ENCODE measurements at places on chromosomes 6 and 20.

DNA sequence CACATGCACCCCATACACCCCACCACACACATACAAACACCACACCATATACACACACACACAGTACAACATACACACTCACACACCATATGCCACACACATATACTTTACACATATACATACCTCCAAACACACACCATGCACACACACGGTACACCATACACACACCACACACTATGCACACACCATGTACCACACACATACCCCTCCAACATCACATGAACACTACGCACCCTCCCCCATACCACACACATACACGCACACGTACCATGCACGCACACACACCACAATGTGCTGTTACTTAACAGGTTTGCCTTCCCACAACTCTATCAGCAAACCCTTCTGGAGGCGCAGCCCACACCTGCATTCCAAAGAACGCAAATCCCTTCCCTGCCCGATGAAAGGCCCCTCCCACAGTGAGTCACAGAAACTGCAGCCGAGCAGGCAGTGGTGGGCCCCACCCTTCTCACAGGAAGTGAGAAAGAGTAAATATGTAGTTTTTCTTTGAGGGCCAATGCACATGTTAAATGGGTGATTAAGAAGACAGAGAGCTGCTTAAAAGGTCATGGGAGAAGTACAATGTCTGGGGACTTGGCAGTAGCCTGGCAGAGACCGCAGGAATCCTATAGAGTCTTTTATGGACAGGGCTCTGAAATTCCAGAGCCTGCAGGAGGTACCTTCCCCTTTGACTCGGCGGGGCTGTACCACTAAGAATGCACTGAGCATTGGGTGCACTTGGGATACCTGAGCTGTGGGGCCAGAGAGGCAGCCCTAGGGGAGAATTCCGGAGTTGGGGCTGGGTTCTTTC is 34.1 kb upstream of the EZR start:
- no peak for DNase-seq

- peak; percentile 84 for DNase-seq
Measured at GRCh38 chr20:32521780-32522525, 63.2 kb downstream of the NOL4L start.

DNA sequence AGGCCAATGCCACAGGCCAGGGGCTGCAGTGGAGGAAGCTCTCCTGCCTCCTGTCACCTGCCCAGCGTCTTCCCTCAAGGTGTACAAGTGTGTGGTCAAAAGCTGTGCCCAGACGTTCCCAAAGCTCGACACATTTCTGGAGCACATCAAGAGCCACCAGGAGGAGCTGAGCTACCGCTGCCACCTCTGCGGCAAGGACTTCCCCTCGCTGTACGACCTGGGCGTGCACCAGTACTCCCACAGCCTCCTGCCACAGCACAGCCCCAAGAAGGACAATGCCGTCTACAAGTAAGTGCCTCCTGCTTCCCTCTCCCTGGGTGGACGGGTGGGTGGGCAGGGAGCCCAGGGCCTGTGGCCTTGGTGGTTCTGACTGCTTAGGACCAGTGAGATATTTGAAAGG is 38.2 kb downstream of the ZNF341 start:
- DNase-seq: no peak

DNA sequence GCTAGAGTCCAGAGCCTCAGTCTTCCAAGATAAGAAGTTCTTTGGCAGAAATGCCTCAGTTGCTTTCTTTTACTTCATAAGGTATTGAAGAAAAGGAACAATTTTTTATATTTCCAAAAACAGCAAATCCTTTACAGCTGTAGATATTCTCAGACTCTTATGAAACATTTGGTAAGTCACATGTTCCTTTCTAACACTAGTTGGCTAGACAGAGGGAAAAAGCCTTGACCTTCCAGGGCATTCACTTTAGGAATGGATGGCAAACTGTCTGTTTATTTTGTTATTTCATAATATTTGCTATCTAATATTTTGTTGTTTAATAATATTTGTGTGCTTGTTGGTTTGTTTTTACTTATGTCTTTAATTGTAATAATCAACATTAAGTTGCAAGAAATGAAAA is 140.8 kb downstream of the PTPRK start:
- no peak for DNase-seq

- peak; percentile 54 for DNase-seq
Measured at GRCh38 chr20:20864351-20865096, 152.1 kb upstream of the RALGAPA2 start.

- DNase-seq: no peak
Measured at GRCh38 chr6:56263596-56264315, 16.4 kb upstream of the COL21A1 start.

DNA sequence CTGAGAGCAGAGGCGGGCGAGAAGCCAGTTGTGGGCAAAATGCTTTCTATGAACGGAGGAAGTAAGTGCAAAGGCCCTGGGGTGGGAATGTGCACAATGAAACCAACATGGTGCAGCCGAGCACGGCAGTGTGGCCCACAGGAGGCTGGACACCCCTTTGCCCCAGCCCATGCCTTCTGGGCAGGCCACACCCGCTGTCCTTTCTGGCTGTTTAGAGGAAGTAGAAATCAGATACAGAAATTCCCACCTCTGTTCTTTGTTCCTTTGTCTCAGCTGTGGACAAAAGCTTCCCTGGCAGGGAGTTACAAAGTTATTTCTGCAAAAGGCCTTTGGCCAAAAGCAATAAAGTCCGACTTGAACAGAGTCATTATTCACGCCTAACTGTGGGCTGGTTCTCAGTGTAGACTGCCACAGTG is 11.9 kb downstream of the SULF2 start:
- no peak for DNase-seq

- no peak for DNase-seq
Measured at GRCh38 chr6:106520711-106521401, 108.4 kb downstream of the RTN4IP1 start.

GRCh38 chr20:54464003-54464402 is 11.4 kb upstream of the DOK5 start:
- no peak for DNase-seq

GRCh38 chr6:122994256-122994655 is 1.8 kb upstream of the CLVS2 start:
- no peak for DNase-seq

DNA sequence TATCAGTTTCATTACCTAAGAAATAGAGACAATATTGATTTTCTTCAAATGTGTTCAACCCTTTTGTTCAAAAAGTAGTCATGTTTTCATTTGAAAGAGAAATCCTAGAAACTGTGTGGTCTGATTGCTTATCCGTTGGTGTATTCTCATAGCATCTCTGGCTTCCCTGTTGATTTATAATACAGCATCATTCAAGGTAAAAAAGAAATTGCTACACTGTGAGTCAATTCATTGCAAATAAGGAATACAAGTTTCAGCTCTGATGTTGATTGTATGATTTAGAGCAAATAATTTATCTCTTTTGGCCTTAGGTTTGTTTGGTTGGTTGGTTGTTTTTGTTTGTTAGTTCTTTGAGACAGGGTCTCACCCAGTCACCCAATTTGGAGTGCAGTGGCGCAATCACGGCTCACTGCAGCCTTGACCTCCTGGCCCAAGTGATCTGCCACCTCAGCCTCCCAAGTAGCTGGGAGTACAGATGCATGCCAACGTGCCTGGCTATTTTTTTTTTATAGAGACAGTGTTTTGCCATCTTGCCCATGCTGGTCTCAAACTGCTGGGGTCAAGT is 185.5 kb upstream of the TNFAIP3 start:
- DNase-seq: no peak

DNA sequence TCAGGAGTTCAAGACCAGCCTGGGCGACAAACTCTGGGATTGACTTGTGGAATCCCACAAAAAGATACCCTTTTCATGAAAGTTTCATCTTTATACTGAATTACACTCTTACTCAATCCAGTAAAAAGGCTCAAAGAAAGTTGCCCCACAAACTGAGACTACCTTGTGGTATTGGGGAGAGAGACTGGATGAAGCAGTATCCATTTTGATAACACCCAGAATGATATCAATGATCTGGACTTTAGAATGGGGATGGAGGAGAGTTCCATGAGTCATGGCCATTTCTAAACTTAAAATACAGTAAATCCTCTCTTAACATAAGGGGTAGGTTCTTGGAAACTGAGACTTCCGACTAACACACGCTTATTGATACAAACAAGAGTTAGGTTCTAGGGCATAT is 4.7 kb downstream of the STAU1 start:
- no peak for DNase-seq

DNA sequence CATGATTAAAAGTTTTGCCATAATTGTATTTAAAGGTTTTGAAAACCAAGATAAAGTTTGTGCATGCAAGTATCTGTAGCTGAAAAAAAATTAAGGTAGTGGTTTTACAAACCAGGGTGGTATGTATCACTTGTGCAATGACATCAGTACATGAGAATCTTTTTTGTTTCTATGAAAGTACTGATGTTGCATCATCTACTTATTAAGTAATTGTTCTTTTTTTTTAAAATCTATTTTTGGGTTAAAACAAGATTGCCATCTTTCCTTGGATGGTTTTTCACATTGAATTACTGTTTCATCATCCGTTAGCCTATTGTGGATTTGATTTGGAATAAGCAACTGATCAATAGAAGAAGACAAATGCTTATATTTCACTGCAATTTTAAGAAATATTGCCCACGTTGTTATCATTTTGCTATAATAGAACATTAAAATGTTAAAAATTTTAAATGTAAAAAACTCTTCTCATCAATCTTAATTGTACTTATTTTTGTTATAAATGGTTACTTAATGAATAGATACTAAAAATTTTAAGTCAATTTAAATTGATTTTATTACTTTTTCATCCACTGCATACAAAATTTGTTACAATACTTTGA is 39.8 kb upstream of the TAGAP start:
- no peak for DNase-seq

DNA sequence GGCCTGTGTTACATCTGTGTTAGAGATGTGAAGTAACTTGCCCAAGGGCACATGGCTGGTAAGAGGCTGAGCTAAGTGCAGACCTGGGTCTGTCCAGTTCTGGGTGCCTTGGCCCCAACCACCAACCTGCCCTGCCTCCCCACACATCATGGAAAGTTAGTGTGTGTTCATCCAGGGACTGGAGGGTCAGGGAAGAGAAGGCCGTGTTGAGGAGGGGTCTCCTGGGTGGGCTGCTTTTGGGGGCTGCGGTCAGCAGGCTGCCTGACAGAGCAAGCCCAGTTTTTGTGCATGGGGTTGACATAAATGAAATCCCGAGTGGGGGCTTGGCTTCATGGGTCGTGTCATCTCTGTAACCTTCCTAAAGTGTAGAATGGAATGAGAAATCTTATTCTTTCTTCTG is 10.9 kb downstream of the PYGB start:
- no peak for DNase-seq

DNA sequence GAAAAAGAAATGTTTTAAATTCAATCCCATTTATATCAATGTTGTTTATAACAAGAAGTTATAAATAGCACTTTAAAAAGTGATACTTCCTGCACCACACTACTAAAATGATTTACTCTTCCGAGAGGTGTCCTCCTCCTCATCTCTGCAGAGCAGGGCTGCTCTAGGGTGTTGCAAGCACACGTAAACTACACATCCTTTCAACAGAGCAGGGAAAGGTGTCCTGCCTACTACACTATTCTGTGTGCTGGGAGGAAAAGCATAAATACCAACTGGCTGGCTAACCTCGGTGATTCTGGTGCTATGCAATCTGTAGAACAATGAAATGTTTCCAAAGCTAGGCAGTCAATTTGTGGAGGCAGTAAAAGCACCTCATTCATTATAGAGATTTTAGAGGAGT is 89.5 kb upstream of the MAP7 start:
- no peak for DNase-seq

DNA sequence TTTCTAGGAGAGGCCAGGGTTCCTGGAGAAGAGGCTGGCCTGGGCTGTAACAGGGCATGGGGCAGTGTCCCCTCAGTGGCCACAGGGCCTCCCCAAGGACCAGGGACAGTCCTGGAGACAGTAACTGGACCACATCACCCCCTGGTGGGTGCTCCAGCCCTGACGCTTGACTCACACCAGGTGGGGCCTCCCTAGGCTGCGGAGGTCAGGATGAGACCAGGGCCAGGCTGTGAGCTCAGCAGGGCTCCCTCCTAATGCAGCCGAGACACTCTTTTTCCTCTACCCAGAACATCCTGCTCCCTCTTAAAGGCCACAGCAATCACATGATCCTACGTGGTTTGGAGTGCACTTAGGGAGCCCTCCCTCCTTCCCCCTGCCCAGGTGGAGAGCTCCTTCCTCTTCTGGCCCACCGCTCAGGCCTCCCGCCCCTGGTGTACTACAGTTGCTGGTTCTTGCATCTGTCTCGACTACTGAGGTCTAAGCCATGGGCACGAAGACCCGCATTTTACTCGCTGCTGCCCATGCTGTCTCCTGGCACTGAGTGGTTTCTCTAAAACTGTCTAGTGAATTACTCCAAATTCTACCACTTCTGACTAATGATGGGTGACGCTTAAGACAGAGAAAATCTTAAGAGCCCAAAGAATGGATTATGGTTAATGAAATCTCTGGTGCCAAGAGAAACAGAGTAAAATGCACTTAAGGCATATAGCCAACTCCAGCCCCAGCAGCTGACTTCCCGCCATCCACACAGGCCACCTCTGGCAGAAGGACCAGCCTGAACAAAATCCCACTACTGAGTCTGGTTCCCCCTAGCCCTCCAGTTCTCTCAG is 166.1 kb upstream of the CST7 start:
- no peak for DNase-seq

DNA sequence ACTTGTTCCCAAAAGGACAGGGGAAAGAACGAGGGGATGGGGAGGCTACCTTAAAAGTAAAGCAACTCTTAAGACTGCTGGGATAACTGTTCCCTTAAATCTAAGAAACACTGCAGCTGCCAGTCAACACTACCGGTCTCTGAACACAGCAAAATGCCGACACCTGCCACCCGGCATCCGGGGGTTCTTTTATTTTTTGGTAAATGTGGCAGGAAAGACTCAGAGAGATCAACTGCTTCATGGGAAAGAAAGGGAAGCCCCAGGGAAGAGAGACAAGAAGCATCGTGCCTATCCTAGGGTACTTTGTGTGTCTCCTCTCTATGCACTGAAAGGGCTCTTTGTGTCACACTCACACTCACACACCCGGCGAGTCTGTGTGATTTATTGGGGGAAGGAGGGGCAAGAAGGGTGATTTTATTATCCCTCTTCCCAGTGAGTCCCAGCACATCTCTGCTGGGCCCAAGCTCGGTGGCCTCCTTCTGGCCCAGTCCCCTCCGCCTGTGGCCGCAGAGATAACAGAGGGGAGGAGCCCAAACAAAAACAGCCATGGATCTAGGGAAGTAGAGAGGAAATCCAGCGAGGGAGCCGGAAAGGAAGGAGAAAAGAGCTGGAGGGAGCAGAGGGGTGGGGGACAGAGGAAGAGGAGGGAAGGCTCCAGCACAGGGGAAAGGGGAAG is 1.4 kb downstream of the FYN start:
- DNase-seq: peak; percentile 91

- DNase-seq: no peak
Measured at GRCh38 chr6:39992861-39993622, 58.8 kb upstream of the MOCS1 start.

- DNase-seq: no peak
Measured at GRCh38 chr20:35311409-35311808, 19.2 kb upstream of the FAM83C start.

- DNase-seq: peak; percentile 53
Measured at GRCh38 chr6:146594495-146594894, 4.3 kb upstream of the ADGB start.

DNA sequence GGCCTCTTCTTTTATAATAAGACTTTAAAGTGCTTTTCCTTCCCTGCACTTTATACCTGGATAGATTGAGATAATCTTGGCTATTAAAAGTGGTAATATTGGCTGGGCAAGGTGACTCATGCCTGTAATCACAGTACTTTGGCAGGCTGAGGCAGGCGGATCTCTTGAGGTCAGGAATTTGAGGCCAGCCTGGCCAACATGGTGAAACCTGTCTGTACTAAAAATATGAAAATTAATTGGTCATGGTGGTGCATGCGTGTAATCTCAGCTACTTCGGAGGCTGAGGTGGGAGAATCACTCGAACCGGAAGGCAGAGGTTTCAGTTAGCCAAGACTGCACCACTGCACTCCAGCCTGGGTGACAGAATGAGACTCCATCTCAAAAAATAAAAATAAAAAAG is 197.1 kb upstream of the RGS17 start:
- DNase-seq: no peak
